ENCODE measurements at places on chromosomes 12 and 14.

DNA sequence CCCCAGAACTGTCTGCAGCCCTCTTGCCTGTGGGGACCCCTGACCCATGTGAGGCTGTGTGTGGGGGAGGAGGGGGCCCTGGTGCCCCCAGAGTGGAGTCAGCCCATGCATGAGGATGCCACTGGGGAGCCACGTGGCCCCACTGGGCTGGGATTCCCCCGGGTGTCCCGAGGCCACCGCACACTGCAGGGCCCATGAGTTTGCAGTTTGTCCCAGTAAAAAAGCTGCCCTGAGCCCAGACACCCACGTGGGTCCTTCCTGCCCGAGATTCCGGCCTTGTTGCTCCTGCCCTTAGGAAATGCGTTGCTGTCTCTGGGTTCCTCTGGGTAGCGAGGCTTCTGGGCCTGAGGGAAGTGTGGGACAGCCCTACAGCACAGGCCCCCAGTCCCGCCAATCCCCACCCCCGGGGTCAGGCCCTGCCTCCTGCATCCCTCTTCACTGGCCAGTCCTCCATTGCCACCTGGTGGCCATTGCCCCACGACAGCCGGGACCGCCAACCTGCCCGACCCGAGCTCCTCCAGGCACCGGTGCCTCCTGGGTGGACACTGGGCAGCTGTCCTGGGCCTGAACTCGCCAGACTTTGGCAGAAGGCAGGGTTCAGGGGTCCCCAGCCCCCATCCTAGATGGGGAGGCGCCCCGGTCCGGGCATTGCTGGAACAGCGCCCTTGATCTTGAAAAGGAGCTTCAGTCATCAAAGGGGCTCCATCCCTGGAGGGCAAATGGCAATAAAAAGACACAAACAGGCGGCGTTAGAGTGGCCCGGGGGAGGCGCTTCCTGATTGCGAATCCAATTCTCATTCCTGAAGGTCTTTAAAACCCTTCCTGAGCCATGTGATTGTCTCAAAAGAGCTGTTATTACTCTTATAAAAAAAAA, 15.6 kb upstream of the C14orf180 start:
- peak; percentile 87 for DNase-seq

- no peak for DNase-seq
These were observed 259.6 kb downstream of the AKAP6 start for GRCh38 chr14:32588448-32589320.

DNA sequence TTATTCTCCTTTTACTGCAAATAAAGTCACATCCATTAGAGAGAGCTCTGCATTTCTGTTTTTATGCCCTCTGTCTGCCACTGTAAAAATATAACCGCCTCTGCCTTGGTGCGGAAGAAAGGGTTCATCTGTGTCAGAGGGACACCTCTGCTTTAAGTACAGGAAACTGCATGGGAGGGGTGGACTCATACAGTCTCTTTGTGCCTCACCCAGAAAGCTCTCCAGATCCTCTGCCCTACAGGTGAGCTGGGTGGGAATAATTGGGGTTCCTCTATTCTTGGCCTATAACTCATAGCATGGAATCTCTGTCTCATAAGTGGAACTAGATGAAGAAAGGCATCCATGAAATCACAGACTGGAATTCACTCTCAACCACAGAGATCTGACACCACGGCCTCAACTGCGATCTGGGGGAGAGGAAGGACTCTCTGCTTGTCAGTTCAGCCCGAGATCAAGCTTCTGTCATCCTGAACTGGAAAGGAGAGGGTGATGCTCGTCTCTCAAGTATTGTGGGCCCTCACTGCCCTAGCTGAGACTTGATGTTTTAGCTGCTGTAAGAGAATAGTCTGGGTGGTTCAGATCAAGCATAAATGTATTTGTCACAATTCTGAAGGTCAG, 702.3 kb downstream of the TMEM121 start:
- no peak for DNase-seq

- DNase-seq: peak; percentile 95
These were observed at the start of gene DNAL1 for GRCh38 chr14:73644531-73645247. Gene DNAL1, plus strand, starts transcription at chr14:73644986. Its CDS starts 54 bp downstream, at chr14:73645040.

DNA sequence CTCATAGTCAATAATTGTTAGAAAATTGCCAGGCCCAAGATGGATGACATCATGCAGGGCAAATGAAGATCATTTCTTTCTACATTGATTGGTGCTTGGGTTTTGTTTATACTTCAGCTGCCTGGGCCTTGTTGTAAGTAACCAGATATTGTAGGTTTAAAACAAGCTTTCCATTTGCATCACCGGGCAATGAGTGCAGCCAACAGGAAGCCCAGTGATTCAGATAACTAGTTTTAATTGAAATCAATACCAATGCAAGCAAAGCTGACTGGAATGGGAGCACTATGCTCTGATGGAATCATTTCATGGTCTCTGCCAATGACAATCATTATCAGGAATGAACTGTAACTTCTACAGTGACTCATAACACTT, 279.3 kb downstream of the DUSP6 start:
- no peak for DNase-seq

DNA sequence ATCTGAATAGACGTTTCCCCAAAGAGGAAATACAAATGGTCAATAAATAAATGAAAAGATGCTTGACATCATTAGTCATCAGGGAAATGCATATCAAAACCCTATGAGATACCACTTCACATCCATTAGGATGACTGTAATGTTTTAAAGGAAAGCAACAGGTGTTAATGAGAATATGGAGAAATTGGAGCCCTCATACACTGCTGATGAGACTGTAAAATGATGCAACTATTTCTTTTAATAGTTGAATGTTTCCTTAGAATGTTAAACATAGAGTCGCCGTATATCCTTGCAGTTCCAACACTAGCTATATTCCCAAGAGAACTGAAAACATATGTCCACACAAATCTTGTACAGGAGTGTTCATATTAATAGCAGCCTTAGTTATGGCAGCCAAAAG, 133.2 kb downstream of the SLC38A4 start:
- DNase-seq: no peak

GRCh38 chr14:35818346-35819115, 7.6 kb upstream of the BRMS1L start:
- DNase-seq: no peak

GRCh38 chr12:25746131-25746530, 193.0 kb upstream of the LMNTD1 start:
- DNase-seq: no peak

GRCh38 chr12:129911428-129912049, 7.7 kb upstream of the TMEM132D start:
- peak; percentile 81 for DNase-seq

DNA sequence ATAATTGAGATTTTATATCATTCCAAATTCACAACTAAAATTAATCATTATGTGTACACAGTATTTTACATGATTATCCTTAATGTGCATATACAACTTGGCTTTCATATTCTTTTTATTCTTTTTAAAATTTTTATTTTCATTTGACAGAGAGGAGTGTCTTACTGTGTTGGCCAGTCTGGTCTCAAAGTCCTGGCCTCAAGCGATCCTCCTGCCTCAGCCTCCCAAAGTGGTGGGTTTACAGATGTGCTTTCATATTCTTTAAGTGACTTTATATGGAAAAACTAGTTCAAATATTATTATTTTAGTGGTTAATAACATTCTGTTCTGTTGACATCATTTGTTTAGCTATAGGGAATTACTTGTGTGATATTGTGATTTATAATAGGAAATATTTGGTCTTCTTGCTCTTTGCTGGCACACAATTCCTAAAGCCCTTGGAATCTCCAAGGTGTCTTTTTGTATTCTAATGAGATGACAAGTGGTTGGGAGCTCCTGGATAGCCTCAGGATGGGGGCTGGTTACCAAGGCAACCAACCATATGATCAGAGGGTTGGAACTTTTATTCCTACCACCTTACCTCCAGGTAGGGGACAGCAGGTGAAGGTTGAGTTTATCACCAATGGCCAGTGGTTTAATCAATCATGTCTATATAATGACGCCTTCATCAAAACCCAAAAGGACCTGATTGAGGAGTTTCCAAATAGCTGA, 16.0 kb upstream of the ZNF410 start:
- DNase-seq: no peak

DNA sequence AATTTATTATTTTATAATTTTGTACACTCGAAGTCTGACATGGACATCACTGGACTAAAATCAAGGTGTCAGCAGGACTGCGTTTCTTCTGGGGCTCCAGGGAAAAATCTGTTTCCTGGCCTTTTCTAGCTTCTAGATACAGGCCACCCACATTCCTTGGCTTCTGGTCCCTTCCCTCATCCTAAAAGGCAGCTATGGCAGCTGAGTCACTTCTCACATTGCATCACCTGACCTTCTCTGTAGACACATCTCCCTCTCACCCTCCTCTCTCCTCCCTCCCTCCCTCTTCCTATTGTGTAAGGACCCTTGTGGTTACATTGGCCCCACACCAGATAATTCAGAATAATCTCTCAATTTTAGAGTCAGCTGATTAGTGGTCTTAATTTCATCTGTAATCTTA, 92.4 kb downstream of the RPS6KA5 start:
- DNase-seq: no peak

DNA sequence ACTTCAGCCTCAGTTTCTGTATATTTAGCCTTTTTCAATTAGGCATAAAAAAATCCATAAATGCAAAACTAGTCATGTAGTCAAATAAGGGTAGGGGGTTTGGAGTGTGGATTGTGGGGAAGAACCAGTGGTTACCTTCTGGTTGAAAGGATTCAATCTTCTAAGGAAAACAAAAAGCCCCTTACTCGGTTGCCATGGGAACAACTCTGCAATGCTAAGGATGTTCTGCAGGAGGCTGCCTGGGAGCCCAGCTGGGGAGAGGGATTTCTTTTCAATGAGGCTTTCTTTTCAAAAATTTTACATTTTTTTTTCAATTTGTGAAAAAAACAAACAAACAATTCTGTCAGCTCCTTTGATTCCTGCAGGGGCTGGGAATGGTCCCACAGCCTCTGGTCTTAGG, 67.2 kb downstream of the SLC8A3 start:
- DNase-seq: no peak

- peak; percentile 73 for DNase-seq
These were observed 30.8 kb downstream of the XRCC3 start for GRCh38 chr14:103684471-103684870.

DNA sequence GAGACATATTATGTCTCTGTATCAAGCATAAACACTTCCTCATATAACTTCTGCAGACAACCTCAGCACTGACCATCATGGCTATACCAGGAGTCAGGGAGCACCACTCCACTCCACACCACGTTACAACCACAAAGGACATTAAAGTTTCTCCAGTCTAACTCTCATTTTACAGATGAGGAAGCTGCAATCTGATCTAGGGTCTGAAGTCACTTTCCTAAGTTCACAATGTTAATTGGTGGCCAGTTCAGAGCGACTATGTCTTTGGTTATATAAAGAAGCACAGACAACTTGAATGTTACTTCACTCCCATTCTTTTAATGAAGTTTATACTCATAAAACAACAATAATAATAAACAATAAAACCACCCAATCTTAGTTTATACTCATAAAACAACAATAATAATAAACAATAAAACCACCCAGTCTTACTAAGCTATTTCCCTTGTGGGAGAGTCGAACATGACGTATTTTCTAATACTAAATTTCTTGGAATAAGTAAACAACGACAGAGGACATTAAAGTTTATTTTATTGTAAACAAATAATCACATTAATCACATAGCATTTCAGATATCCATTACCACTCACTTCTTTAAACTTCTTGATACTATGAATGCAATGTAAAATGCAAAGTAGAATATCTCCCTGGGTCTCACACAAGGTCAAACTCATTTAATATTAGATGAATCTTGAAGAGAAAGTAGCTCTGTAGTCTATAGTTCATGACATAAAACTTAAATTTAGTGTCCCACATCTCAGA, 72.4 kb upstream of the SSTR1 start:
- no peak for DNase-seq

DNA sequence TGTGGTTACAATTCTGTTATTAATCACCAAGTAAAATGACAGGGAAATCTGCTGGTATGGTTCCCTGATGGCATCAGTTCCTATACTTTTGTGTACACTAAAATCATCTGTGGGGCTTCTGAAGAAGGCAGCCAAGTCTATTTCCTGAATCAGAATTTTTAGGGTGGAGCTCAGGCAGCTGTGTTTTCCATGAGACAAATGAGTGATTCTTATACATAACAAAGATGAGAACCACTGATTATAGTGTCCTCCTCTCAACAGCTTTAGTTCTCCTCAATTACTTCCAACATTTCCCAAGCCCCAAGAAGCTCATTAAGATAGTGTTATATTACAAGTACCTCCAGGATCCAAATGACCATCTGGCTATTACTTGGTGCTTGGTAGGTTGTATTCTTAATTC, 64.5 kb upstream of the USP44 start:
- DNase-seq: no peak

GRCh38 chr14:83290447-83290846, 1756.8 kb upstream of the SEL1L start:
- DNase-seq: no peak

GRCh38 chr14:21528381-21529348, 2.5 kb upstream of the SALL2 start:
- no peak for DNase-seq

- no peak for DNase-seq
These were observed 16.0 kb downstream of the FNTB start for GRCh38 chr14:65002586-65003210.

DNA sequence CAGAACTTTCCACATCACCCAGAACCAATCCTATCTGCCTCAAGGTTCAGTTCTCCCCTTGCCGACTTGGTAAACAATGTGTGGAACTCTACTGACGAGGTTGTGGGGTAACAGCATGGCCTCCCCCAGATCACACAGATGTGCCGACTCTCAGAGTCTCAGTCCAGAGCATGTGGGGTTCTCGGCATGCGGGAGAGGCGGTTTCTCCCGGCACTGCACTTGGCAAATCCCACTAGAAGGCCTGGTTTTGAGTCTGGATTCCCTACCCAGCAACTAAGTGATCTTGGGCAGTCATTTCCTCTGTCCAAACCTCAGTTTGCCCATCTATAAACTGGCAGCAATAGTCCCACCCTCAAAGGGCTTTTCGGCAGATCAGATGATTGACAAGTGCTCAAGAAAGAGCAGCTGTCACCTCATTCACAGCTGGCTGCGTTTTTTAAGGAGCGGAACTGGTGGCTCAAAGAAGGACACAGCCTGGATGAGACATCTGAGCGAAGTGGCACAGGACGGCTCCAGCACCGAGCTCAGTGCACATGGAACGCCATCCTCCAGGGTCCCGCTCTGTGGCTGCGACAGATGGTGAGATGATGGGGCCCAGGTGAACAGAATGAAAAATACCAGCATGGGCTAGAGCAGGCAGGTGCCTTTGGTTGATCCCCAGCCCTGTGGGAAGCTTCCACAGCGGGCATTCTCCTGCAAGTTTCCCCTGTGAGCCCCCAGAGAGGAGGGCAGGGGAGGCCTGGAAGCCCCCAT, 7.3 kb downstream of the TESC start:
- DNase-seq: no peak

- DNase-seq: no peak
These were observed 177.7 kb upstream of the FRMD6 start for GRCh38 chr14:51473808-51474565.

DNA sequence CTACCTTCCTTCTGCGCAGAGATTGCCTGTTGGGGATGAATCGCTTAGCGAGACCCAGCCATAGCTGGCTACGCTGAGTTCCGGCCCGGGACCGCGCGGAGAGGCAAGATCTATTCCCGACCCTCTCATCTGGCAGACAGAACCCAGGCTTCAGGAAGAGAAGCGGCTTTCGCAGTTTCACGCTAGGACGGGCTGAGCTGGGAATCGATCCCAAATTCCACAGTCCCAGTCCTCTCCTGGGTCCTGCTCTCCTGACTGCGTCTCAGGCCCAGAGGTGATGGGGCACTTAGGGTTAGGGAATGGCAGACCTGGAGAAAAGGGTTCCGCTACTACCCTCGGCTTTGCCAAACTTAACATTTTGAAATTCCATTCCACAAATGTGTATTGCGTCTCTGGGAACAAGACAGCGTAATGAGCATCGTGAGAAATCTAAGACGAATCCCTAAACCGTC, 2.8 kb downstream of the PTPN21 start:
- DNase-seq: peak; percentile 60

Data from right forelimb (tissue), 1 donor.